ENCODE measurements at places on chromosomes 5 and 9.

GRCh38 chr5:138929571-138929955 lies 54.4 kb upstream of the LRRTM2 start:
- no peak for DNase-seq

GRCh38 chr9:117242082-117242481 lies 172.8 kb downstream of the ASTN2 start:
- DNase-seq: no peak

DNA sequence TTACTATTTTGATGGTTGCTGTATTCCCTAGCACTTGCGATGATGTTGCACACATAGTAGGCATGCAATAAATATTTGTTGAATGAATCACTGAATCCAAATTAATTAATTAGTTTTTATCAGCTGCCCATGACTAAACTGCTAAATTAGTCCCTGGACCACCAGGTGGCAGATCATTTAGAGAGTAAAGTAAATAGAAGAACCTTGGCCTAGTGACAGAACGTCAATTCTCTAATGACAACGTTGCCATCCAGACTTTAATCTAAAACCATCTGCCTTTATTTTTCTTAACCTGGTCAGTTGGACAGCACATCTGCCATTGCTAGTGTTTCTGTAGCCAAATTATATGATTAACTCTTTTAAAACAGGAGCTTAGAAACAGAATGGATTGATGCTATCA lies 457.5 kb downstream of the KIF4B start:
- no peak for DNase-seq

DNA sequence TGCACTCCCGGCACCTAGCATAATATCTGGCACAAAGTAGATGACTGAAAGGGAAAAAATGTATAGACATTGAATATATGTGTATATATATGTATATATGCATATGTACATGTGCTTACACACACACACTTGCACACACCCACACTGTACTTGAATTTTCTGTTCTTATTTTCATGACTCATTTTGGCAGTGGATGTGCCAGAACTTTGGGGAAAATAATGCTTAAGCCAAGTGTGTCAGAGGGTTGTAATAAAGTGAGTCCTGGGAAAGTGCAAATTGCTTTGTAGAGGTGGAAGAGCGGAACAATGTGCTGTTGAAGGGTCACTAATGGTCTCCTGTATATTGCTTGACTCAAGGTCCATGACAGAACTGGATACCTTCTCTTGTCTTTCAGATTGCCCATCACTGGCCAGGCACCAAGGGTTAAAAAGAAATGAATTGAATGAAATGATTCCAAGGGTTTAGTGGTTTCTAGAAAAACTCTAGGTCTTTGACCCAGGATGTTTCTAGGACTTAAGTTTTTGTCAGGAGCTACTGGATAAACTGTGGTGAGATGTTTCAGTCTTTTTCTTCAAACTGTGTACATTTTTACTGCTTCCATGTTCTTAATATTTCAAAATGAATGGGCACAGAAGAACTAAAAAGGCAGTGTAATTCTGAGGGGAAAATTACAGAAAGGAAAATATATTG lies 129.9 kb upstream of the MOCS2 start:
- no peak for DNase-seq

- peak; percentile 13 for DNase-seq
Measured at GRCh38 chr5:140113180-140113698, 670 bp upstream of the PURA start.

DNA sequence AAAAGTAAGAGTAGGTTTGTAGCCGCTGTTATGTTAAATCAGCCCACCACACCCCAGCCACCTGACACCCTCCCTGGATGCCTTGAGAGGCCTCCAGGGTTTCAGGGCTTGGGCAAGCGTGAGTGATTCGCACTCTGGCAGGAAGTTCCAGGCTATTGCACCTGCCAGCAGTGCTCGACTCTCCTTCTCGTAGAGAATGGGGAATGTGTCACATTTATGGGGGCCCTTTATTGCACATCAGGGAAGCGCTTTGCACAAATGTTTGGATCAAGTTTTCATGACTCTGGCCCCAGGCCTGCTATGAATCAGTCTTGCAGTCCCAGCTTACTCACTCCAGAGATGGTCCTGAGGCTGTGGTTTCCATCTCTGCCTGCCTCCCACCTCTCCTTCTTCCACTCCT lies 66.1 kb upstream of the ADRA1B start:
- no peak for DNase-seq

GRCh38 chr9:81690251-81690851 lies 1.0 kb upstream of the TLE1 start:
- no peak for DNase-seq

GRCh38 chr5:141769671-141770070 lies 87.6 kb upstream of the ARAP3 start:
- DNase-seq: no peak

DNA sequence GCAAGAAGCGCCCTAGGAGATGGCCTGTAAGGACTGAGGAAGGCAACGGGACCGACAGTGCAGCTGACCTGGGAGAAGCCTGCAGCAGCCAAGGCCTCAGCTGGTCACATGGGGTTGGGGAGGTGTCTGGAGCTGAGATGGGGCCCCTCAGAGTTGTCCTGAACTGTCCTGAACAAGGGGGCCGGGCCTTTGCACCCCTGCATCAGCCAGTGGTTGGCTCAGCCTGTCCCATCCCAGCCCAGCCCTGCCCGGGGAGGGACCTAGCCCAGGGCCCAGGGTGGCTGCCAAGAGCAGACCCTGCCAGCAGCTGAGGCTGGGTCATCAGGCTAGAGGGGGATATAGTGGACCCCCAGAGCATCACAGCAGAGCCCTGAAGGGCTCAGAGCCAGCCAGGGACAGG lies 122.8 kb upstream of the PPP1R26 start:
- DNase-seq: no peak

GRCh38 chr5:38478166-38478565 lies 78.3 kb downstream of the LIFR start:
- DNase-seq: no peak

- no peak for DNase-seq
Measured at GRCh38 chr9:103458826-103459225, 463.7 kb downstream of the CYLC2 start.

GRCh38 chr9:4769321-4770080 lies 23.2 kb upstream of the RCL1 start:
- DNase-seq: no peak

GRCh38 chr9:109640580-109641371 lies 139.2 kb upstream of the PALM2AKAP2 start:
- DNase-seq: no peak

GRCh38 chr9:110143485-110143884 lies 64.5 kb downstream of the C9orf152 start:
- no peak for DNase-seq
